Natural killer cell treated with Interleukin-12 subunit alpha and Interleukin-12 subunit beta and Interleukin-15 and Interleukin-18, amount 100 ng/mL, for 72 hours (primary cell): ENCODE measurements at places on chromosomes 2 and 18. TPM values are rescaled to one million over a fixed set of nuclear protein-coding genes. Genes with fewer than 3 reads are reported as not detected.

GRCh38 chr18:58668211-58668610 is 3.1 kb upstream of the MALT1 start:
- DNase-seq = no peak

DNA sequence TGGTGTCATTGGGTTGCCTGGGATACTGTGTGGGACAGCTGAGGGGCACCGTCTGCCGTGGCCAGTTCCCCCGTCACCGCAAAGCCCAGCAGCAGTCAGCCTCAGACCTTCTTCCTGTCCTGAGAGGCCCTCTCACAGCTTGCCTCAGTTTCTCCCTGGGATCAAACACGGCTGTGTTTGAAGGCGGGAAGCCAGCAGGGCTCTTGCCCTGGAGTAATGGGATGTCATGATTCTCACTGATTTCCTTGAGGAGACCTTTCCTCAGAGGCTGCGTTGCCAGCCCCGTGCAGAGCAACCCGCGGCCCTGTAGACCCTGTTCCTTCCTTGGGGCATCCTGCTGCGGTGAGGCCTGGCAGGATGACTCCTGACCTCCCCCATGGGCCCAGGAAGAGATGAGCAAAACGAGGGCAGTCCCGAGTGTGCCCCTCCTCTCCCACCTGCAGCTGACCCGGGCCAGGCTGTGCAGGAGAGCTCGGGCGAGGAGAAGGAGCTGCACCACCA is 13.9 kb upstream of the NFATC1 start:
- DNase-seq = no peak

IMPA2 gene
- 8.6 TPM for total RNA-seq

MEIS1 gene
- total RNA-seq = 0.53 TPM

NEU2 gene
- not detected for total RNA-seq

GRCh38 chr2:163157891-163158496 is 319.4 kb upstream of the KCNH7 start:
- DNase-seq = no peak

- no peak for DNase-seq
Measured at GRCh38 chr2:156539086-156539860, 103.1 kb downstream of the GPD2 start.

- DNase-seq = no peak
Measured at GRCh38 chr2:210919128-210919527, 362.7 kb downstream of the CPS1 start.

DNA sequence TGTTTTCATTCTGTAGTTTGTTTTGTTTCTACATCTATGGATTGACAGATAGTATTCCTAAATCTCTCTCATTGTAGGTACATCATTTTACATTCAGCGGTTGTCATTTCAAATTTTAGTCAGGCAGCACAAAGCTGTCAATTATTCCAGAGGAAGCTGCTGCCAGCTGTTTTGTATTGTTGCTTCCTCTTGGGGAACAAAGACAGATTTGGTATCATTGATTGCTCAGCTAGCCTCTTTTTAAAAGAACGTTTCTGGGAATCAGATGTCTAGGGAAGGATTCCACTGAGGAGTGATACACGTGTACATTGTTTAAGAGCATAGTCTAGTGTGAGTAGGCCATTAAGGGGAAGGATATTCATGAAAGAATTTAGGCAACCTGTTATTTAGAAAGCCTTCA is 145.8 kb downstream of the AGPS start:
- DNase-seq = no peak

IL37 gene
- total RNA-seq = not detected

INPP5D gene
- 136 TPM for total RNA-seq

- no peak for DNase-seq
Measured at GRCh38 chr2:63051795-63052333, 1.2 kb downstream of the OTX1 start.

- DNase-seq = no peak
Measured at GRCh38 chr2:9330612-9331270, 92.6 kb downstream of the ITGB1BP1 start.
